Hematopoietic multipotent progenitor cell treated with erythropoietin and hydrocortisone succinate and interleukin-3 and kit ligand, for 8 days (in vitro differentiated cells): ENCODE measurements at places on chromosomes 16 and 17.
A peak's percentile ranks its signal among the peaks of the same experiment; 100 is the strongest.

GRCh38 chr17:77460514-77461046 lies 319.8 kb downstream of the SEC14L1 start:
- DNase-seq = no peak

- peak; percentile 33 for DNase-seq
Measured at GRCh38 chr17:29645515-29646051, 22.9 kb upstream of the CORO6 start.

DNA sequence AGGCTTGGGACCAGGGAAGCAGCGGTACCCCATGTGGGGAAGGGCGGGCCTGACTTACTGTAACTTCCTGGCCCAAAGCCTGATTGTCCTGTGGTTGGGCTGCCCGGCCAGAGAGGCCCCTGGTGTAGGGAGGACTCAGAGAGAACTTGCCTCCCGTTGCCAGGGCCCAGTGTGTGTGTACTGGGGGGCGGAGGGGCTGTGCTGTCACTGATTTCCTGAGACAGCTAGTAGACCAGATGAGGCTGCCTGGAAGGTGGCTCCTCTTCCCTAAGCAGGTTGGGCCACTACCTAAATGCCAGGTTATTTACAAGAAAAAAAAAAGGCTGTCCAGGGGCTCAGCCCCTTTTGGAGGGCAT lies 16.7 kb downstream of the SOCS3 start:
- no peak for DNase-seq

DNA sequence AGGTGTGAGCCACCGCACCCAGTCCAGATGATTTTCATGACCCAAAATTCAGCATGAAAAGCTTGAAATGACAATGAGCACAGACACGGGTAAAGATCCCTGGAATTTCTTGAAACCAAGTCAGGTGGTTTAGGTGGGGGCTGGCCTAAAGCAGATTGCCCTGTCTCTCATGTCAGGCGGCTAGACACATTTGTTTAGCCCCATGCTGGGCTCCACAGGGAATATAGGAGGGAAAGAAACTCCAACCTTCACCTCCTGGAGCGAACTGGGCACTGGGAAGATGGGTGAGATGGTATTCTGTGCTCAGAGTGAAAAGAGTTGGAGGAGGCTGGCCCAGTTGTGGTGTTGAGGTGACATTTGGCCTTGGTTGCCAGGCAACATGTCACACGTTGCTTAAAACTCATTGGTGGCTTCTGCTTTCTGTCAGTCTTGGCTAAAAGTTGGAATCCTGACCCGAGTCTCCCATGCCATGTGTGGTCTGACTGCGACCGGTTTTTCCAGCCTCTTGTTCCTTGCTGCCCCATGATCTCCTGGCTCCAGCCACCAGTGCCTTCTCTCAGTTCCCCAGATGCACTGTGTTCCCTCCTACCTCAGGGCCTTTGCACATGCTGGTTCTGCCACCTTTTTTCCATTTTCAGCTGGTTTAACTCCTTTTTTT lies 113.7 kb downstream of the ABCC6 start:
- DNase-seq = no peak

GRCh38 chr16:1130382-1130781 lies 22.5 kb upstream of the CACNA1H start:
- DNase-seq = no peak

- DNase-seq = peak; percentile 70
Measured at GRCh38 chr17:2749784-2750181, 331 bp upstream of the CCDC92B start.

- DNase-seq = no peak
Measured at GRCh38 chr17:15249487-15249886, 15.6 kb downstream of the PMP22 start.

- no peak for DNase-seq
Measured at GRCh38 chr17:7859028-7859427, 1.2 kb downstream of the CYB5D1 start.

DNA sequence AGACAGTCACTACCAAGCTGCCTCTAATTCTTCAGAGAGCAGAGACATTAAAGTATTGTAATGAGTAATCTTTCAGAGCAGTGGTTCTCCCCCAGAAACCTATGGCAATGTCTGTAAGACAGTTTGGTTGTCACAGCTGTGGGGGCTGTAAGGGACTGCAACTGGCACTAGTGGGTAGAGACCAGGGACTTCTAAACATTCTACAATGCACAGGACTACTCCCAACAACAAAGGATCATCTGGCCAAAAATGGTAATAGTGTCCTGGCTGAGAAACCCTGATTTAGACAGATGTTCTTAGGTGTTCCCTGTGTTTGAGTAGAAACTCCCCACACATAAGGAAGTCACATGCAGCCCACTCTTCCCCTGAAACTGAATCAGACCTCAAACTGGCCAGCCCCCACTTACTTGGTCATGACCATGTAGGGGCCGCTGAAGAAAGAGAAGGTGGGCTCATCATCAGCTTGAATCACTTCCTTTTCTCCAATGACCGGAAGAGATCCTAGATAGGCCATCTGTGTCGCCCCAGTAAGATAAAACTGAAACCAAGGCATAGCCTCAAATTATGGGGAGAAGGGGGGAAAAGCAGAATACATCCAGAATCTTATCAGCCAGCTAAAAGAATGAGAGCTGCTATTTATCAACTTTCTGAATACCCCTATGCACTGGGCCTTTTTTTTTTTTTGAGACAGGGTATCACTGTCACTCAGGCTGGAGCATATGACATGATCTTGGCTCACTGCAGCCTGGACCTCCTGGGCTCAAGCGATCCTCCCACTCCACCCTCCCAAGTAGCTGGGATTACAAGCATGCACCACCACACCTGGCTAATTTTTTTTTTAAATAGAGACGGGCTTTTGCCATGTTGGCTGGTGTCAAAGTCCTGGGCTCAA lies 75.8 kb downstream of the TEX14 start:
- no peak for DNase-seq

- no peak for DNase-seq
Measured at GRCh38 chr16:4203748-4204147, 38.1 kb downstream of the SRL start.

- no peak for DNase-seq
Measured at GRCh38 chr16:48003206-48003907, 152.4 kb downstream of the ABCC12 start.
